Cardiac fibroblast (primary cell): ENCODE measurements at places on chromosomes 6 and 20.

DNA sequence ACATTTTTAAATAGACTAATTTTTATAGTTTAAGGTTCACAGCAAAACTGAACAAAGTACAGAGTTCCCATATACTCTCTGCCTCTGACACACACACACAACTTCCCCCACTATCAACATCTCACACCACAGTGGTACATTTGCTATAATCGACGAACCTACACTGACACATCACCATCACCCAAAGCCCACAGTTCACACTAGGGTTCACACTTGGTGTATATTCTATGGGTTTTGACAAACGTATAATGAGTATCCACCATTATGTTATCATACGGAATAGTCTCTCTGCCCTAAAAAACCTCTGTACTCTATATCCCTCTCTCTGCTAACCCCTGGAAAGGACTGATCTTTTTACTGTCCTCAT, 15.6 kb downstream of the TMEM30A start:
- DNase-seq = no peak

DNA sequence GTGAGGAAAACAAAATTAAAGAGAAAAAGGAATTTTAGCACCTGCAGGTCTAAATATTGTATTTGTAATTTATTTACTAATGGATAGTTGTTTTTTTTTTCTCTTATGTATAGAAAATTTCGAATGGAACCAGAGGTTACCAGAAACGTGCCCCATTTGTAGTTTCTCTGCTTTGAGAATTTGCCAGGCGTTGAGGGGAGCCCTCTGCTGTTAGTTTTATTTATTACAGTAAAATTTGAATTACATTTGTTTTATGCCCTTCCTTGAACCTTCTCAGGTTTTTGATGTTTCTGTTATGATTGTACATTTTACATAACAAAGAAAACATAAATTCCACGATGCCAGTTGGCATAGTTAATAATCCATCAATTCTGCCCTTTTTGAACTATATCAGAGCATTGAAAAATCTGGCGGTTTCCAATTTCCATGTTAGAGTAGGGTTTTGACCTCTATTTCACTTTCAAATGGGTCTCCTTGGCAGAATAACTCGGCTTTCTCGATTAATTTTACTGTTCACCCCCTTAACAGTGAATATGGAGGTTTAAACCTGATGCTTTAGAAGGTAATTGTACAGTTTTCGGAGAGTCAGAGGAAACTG, 35.1 kb upstream of the RFPL4B start:
- peak; percentile 65 for DNase-seq

DNA sequence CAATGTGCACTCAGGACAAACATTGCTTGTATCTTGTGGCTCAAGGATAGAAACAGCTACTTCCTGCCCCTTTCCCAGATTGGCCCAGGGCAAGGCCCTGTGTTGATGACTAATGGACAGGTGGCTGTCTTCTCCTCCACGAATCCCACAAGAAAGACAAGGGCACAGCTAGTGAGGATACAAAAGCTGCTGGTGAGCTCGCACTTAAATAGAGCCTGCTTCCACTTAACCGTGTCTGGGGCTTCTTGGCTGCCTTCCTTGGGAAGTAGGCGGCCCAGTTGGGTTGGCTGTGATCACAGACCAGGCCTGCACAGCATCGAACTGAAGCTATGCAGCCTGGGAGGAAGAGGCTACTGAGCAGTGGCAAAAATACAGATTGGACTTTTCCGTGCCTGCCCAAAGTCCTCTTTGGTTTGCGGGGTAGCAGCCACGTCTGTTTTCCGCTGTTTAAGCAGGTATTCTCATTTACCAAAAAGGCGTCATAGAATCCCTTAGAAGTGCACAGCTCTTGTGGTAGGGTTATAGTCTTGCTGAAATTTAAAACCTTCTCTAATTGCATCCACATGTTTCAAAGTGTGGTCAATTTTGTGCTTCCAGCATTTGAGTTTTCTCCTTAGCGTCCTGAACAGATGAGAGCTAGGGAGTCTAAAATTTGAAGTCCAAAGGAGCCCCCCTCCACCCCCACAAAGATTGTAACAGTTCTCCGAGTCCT, 23.0 kb upstream of the NAA20 start:
- peak; percentile 77 for DNase-seq

- DNase-seq = no peak
Measured at GRCh38 chr20:9114709-9115108, 45.8 kb downstream of the PLCB4 start.

DNA sequence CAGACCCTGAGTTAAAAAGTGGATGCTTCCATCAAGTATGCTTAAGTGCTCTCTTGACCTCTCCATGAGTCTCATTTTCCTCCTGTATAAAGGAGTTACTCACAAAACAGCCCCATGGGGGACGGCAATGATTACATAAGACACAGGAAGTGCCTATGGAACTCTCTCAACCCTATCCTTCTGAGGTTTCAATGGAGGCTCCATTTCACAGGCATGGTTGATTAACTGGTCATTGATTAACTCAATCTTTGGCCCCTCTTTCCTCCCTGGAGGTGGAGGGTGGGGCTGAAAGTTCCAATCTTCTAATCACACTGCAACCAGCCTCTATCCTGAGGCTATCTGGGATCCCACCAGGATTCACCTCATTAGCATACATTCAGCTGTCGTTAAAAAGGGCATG, 29.3 kb downstream of the CST8 start:
- DNase-seq = peak; percentile 10

DNA sequence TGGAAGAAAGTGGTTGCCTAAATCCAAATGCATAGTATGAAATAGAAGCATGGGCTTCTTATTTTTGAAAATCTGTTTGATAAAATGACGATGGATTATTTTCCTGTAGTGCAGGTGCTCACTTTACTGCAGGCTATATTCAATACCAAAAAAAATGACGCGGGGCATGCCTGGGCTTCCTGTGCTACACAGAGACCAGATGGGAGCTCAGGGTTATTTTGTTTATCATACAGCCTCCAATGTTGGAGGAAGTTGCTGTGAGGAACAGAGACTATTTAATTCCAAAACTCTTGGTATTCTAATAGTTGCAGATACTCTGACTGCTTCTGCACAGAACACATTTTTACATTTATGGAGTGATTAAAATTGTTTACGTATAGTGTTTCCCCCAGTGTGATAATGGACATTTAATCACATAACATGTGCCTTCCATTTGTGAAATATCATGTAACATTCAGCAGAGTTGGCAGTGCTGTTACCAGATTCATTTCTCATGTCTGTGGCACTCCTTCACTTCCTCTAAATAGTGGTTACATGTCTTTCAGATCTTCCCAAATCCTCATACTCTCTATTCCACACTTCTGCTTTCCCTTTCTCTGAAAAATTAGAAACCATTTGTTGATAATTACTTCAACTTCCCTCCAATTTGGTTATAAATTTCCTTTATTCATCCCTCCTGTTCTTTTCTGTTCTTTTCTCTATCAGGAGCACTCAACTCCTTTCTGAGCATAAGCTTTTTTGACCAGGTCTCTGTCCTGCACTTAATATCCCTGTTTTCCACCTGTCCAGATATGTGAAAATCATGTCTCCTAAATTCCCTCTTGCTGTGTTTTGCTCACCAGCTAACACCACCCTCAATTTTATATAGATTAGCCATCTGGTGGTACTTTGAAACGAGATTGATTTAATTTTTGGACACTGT, 121.6 kb downstream of the ADGRB3 start:
- no peak for DNase-seq

DNA sequence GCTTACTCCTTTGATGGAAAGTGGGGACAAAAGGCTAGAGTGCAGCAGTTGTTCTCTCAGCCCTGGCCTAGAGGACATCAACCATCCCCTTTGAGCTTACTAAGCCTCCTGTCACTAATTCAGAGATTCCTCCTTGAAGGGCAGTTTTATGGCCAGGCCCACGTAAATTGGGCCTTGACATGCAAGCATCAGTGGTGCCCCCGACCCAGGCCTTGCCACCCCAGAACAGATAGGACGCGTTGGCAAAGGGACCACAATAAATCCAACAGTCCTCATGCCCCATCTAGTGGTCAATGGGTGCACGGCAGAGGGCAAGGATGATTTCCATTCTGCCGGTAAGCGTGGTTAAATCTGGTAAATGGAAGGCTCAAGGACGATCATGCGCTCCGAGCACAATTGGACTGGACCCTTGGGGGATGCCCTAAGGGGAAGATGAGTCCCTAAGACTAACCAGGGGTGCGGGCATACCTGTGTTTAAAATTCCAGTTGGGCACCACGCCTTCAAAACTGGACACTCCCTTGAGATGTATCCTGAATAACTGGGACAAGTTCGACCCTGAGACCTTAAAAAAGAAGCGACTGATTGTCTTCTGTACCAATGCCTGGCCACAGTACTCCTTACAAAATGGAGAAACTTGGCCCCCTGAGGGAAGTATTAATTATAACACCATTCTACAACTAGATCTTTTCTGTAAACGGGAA, 32.6 kb downstream of the CEP85L start:
- DNase-seq = peak; percentile 58

GRCh38 chr20:58480551-58481336, 34.5 kb downstream of the APCDD1L start:
- DNase-seq = no peak

GRCh38 chr6:42952389-42952788, 8.2 kb upstream of the GNMT start:
- DNase-seq = no peak

DNA sequence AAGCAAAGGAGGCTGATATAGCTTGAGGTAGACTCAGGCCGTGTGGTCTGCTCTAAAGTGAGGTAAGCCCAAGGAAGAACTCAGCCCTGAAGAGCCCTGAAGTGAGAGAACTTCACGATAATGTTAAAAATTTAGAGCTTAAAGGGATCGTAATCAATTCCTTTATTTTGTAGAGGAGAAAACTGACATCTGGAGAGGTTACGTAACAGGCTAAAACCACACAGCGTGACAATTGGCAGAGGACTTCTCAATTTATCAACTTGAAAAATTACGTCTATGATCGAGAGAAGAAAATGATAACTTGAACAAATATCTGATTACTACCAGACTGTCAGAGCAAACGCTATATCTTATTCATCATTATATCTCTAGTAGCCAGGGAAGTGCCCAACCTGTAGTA, 121.8 kb upstream of the FOXO3 start:
- DNase-seq = no peak

GRCh38 chr6:36752187-36752885, 54.7 kb downstream of the RAB44 start:
- DNase-seq = no peak

- peak; percentile 86 for DNase-seq
Measured at GRCh38 chr20:48638546-48638945, 189.3 kb downstream of the PREX1 start.

DNA sequence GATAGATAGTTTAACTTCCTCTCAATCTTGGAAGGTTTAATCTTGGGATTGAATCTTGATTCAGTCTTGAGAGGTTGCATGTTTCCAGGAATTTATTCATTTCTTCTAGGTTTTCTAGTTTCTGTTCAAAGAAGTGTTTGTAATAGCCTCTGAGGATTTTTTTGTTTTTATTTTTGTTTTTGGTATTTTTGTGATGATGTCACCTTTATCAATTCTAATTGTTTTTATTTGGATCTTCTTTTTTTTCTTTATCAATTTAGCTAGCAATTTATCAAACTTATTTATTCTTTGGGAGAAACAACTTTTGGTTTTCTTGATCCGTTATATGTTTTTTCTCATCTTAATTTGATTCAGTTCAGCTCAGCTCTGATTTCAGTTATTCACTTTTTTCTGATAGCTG, 41.5 kb upstream of the ADGRB3 start:
- DNase-seq = no peak

- no peak for DNase-seq
Measured at GRCh38 chr6:13846841-13847240, 32.5 kb upstream of the MCUR1 start.

DNA sequence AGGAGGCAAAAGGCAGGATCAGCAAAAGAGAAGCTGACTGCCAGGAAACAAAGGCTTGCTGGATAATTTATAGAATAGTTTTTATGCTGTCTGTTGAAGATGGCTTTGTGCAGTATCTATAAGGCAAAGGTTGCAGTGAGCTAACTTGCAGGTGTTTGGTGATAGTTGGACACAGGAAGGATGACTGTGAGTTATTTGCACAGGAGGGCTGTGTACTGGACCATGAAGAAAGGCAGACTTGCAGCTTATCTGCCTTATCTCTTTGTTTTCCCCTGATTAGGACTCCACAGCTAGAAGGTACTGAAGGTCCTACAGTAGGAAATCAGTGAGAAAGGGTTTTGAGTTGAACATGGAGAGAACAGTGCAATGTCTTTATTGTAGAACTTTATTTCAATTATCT, 2.1 kb downstream of the BTN1A1 start:
- no peak for DNase-seq

GRCh38 chr6:168583821-168584220, 142.8 kb downstream of the SMOC2 start:
- DNase-seq = no peak

- DNase-seq = no peak
Measured at GRCh38 chr6:136435101-136435500, 115.1 kb downstream of the MAP7 start.

DNA sequence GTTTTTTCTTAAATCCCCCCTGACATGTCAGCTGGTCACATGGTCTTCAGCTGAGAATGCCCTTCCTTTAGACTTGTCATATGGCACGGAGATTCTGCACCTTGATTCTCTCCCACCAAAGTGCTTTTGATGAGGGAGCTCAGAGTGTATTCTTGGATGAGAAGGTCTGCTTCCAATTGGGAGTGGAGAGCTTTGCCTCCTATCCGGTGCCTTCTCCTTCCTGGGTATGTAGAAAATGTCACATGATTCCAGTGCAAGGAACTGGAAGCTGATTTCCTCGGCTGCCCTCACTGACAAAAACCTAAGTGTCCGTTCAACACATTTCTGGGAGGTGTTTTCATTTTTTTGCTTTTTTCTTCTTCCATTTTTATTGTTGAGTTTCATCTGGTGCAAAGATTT, 197.2 kb downstream of the TFAP2C start:
- no peak for DNase-seq

GRCh38 chr6:30657454-30657853, 10.5 kb downstream of the C6orf136 start:
- no peak for DNase-seq

- no peak for DNase-seq
Measured at GRCh38 chr6:5850848-5851255, 155.9 kb downstream of the NRN1 start.

GRCh38 chr6:47844881-47845280, 63.0 kb downstream of the OPN5 start:
- no peak for DNase-seq

DNA sequence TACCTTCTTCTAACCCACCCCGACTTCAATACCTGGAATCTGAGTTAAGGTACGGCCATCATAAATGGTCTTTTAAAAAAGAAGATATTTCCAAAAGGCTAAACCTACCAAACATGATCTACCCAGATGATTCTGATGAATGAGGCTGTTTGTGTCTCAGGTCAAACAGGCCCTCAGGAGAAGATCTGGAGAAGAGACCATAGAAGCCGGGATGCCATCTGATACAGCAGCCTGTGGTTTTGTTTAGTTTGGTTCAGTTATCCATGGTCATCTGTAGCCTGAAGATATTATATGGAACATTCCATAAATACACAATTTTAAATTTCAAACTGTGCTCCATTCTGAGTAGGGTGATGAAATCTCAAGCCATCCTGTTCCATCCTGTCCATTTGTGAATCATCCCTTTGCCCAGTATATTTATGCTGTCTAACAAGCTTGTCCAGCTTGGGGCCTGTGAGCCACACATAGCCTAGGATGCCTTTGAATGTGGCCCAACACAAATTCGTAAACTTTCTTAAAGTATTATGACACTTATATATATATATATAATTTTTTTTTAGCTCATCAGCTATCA, 4.0 kb upstream of the CAP2 start:
- peak; percentile 10 for DNase-seq
